ENCODE measurements at places on chromosomes 6 and 20.

DNA sequence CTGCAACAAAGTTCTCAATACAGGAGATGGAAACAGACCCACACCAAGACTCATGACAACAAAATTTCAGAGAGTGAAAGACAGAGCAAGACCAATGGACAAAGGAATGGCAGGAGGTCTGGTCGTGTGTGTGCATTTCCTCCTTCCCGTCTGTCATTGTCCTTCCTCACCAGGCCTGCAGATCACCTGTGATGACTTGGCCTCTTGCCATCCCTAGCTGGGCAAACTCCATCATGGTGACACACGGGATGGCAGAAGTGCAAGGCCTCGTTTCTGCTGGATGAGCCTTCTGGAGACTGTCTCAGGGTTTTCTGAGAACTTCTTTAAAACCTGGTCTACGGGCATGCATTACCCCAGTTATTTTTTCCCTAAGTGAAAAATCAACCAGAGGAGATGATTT lies 49.2 kb downstream of the RPP21 start:
- DNase-seq: no peak

GRCh38 chr20:1196634-1197033 lies 6.6 kb upstream of the C20orf202 start:
- DNase-seq: no peak

DNA sequence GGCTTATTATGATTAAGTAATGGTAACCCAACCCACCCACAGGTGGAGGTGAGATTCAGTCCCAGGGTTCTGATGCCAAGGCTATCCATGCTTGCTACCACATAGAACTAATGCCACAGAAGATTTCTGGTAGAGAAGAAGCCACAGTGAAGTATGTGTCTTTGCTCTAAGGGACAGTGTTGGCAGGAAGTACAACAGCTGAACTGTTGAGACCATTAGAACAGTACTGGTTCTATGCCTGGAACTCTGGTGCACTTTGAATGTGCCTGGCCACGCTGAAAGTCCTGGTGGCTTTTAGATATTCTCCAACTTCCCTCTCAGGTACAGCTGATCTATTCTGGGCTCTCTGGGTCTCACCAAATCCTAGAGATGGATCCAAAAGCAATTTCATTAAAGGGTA lies 7.8 kb downstream of the STX7 start:
- DNase-seq: no peak

GRCh38 chr20:33971147-33971975 lies 22.4 kb upstream of the RALY start:
- DNase-seq: no peak

GRCh38 chr6:103534095-103534494 lies 1325.6 kb downstream of the HACE1 start:
- DNase-seq: no peak

DNA sequence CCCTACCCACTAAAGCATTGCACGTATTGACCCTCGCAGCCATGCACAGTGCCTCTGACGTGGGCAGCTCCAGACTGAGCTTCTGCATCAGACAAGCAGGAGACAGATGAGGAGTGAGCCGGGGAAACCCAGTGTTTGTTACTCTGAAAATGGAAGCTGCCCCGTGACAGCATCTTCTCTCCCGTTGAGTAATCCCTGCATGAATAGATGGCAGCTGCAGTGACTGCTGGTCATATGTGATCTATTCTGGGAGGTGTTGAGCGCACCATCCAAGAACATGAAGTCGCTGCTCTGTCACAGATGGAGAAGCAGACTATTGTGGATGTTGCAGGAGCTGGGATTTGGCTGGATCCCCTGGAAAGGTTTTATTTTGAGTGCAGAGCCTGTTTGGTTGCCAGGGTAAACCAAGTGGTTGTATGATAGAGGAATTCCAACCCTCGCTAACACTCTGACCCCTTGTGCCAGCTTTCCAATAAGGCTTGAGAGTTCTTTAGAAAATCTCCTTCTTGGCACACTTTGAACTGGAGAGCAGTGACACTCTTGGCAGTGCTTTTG lies 242.2 kb downstream of the NRN1 start:
- DNase-seq: peak; percentile 86

GRCh38 chr20:25623225-25623735 lies 534 bp downstream of the NANP start:
- peak; percentile 12 for DNase-seq

- DNase-seq: no peak
These were observed 117.6 kb upstream of the PHACTR1 start for GRCh38 chr6:12598919-12599318.

GRCh38 chr6:48069280-48069679 lies 41.7 kb downstream of the PTCHD4 start:
- peak; percentile 47 for DNase-seq

GRCh38 chr6:158011478-158011920 lies 29.8 kb downstream of the SYNJ2 start:
- DNase-seq: no peak

DNA sequence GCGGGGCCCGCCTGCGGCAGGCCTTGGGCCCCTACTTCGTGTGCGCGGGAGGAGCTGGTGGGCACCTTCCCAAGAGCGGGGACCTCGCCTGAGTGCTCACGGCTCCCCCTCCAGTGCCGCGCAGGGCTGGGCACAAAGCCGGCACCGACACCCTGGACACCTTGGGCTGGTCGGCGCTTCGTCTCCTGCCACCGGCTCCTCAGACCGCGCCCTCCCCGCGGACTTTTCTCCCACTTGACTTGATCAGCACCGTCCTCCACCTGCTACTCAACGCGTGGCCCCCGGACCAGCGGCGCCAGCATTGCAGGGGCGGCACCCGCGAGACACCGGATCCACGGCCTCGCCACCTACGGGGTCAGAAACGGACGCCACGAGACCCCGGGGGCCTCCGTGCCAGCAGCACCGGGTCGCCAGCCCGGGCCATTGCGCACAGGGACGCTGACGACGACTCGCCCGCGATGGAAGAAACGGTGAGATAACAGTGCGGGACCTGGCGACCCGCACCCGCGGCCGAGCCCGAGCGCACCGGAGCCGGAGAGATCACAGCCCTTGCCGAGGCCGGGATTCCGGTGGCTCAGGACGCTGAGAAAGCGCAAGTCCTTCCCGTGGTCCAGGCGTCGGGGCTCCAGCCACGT lies 154.2 kb downstream of the DLL1 start:
- DNase-seq: no peak

DNA sequence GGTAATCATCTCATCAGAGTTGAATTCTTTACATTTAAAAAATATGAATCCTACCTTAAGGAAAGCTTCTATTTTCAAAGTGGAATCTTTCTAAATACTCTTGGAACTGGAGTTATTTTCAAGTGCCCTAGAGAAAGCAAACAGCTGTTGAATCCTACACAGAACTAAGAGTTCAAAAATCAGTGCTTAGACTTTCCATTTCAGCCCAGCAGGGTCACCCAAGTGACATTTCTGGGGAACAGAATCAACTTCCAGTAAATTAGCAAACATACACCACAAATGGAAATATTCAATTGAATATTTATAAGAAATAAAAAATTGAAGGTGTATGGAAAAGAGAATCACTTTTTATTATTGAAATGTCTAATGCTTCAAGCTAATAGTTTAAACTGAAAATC lies 427.7 kb upstream of the NOX3 start:
- DNase-seq: no peak

DNA sequence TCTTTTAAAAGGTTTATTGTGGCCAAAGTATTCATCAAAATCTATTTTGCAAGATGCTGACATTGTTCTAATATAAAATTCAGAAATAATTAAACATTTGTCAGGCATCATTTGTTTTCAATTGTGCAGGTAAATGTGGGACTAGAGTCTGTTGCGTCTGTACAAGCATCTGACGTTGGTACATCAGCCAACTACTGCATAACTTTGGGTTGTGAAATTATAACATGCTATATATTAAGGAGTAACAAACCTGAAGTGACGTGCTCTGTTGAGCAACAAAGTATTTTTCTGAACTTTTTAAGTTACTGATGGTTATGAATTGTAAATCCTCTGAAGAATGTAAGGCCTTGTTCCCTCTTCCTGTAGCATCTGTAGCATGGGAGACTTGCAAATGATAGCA lies 66.0 kb downstream of the RNF182 start:
- no peak for DNase-seq

- DNase-seq: no peak
These were observed 10.1 kb upstream of the BTBD3 start for GRCh38 chr20:11907621-11908020.

DNA sequence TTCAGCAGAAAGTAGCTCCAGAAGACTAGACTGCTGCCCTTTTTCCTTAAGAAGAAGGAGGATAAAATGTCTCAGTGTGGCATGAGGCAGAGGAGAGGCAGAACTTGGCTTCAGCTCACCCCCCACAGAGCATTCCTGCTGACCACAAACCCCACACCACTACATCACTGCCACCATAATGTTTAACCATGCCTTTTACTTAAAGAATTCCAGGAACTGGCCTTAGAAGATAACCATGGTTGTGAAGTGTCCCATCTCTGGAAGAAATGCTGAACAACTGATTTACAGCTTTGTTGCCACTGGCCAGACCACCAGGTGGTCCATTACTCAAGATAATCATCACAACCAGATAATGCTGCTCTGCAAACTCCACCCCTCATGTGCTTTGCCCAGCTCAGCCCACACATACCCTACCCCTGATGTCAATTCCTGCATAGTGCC lies 154.1 kb downstream of the CD24 start:
- no peak for DNase-seq

GRCh38 chr6:72559067-72559466 lies 62.8 kb upstream of the KCNQ5 start:
- DNase-seq: no peak

DNA sequence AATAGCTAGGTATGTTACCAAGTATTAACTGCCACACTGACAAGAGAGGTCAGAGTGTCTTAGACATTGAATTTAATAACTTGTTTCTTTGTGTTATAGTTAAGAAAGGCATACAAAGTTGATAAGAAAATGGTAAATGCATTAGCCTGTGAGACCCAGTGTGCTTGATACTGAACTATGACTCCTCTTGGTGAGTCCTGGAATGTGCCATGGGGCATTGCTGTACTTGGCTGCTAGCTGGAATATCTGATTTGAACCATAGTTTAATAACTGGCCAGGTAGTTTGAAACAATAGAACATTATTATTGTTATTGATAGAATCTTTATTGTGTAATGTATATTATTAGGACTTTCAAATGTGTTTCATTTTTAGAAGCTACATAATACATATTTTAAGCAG lies 70.0 kb downstream of the ZFAND3 start:
- DNase-seq: no peak

GRCh38 chr6:169291646-169292337 lies 38.1 kb upstream of the THBS2 start:
- no peak for DNase-seq

GRCh38 chr20:2386516-2387179 lies 5.9 kb downstream of the TGM6 start:
- DNase-seq: no peak

- DNase-seq: no peak
These were observed 59.2 kb upstream of the PIM1 start for GRCh38 chr6:37110500-37111461.

DNA sequence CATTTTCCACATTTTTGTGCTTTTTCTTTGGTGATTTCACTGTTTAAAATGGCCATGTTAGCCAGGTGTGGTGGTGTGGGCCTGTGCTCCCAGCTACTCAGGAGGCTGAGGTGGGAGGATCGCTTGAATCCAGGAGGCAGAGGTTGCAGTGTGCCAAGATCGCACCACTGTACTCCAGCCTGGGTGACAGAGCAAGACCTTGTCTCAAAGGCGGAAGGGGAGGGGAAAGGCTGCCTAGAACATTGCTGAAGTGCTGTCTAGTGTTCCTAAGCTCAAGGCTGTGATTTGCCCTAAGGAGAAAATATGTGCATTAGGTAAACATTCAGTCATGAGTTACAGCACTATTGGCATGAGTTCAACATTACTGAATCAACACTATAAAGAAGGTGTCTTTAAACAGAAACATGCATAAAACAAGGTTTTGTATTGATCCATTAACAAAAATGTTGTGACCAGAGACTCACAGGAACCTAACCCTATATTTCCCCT lies 14.0 kb downstream of the ZC2HC1B start:
- DNase-seq: no peak

DNA sequence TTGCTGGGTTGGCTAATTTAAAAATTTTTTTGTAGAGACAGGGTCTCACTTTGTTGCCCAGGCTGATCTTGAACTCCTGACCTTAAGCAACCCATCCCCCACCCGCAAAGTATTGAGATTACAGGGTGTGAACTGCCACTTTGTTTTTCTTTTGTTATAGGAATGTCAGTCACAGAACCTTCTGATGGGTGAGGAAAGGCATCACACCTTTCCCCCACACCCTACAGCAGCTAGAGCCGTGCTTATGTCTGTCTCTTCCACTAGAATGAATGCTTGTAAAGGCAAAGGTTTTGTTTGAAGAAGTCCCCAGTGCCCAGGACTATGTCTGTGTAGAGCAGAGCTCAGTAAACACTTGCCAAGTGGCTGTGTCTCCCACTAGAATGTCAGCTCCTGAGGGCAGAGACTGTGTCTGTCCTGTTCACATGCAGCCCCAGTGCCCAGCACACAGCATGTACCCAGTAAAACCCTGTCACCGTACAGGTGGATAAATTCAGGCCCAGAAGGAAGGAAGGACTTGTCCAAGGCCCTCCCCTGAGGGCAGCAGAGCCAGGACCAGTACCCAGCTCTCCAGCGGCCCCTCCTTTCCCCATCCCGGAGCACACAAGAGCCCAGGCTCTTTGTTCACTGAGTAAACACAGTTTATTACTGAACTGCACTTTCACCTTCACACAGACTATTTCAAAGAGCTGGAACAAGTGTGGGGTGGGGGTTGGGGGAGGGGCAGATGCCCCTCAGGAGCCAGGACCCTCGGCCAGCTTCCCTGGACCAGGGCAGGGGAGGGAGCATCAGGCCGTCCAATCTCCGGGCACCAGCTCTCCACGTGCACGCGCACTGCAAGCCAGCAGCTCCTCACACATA lies 26.4 kb downstream of the COX4I2 start:
- DNase-seq: peak; percentile 46

DNA sequence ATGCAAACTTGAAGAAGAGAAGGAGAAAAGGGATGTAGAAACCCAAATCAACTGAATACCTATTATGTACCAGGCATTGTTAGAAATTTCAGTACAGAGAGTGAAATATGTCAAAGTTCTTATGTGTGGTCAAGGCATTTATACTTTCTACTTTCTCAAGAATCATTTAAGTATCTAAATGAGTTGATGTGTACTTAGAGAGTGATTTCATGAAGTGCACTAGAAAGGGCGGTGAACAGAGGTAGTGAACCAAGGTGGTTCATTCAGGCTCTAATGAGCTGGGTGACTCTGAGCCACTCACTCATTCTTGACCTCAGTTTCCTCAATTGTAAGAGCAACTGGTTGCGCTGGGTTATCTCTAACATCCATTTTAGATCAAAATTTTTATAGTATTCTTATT lies 3.3 kb downstream of the PDE7B start:
- DNase-seq: no peak

DNA sequence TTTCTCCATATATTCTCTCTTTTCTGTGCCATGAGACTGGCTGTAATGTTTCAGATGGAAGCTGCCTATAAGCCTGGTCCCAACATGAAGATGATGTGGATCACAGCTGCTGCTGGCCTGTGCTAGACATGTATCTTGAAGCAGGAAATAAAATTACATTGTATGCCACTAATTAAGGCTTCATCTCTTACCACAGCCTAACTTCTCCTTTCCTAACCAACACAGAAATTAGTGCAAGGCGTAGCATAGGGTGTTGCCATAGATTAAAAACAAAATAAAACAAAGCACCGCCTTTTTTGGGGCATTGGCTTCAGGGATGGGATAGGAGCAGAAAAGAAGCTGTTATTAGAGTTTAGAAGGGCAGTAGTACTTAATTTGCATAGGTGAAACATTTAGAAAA lies 4.7 kb upstream of the SLC17A4 start:
- DNase-seq: no peak

- no peak for DNase-seq
These were observed 6.0 kb downstream of the CCN5 start for GRCh38 chr20:44720997-44721784.

GRCh38 chr6:170005665-170006064 lies 254.2 kb downstream of the ERMARD start:
- DNase-seq: no peak

Measured in dorsolateral prefrontal cortex (tissue), 122 donors.